ENCODE measurements at places on chromosomes 2 and 18. TPM values are rescaled to one million over a fixed set of nuclear protein-coding genes. Genes with fewer than 3 reads are reported as not detected.

The HRH4 gene
- total RNA-seq, result 0.16 TPM

DNA sequence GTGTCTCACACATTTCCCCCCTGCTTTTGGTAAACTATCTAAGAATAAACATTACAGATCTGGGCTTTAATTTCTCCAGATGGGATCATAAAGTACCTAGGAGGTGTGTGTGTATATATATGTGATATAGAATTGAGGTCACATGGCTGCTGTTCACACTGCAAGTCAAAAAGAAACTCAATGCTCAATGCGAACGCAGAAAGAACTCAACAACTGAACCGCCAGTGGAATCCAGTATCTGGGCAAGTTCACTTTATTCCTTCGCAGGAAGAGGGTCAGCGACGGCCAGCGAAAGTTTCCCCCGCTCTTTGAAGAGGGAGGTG, 17.7 kb downstream of the POU3F3 start:
- H3K36me3 ChIP-seq, result no peaks in the 10 kb centered on the region

- no peak overlapping the region for H3K4me3 ChIP-seq
- H3K36me3 ChIP-seq, result no peaks in the 10 kb centered on the region
- peaks cover 2% of the 10 kb centered on the region for H3K4me1 ChIP-seq
- peaks cover 68% of the 10 kb centered on the region for H3K27me3 ChIP-seq
Observed at GRCh38 chr18:5891854-5892215, 3.5 kb downstream of the TMEM200C start.

The OTOS gene
- total RNA-seq, result not detected

DNA sequence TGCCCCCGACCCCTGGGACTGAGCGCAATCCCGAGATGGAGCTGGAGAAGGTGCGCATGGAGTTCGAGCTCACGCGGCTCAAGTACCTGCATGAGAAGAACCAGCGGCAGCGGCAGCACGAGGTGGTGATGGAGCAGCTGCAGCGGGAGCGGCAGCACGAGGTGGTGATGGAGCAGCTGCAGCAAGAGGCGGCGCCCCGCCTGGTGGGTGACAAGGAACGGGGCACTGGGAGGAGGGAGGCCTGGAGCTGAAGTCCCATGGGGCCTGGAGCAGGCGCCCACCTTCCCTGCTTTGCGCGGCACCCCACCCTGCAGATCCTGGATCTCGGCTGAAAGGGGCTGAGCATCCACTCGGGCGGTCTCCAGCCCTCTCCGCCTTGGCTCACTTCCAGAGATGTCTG, 1.2 kb downstream of the TMEM247 start:
- no peaks in the 10 kb centered on the region for H3K36me3 ChIP-seq
- H3K27me3 ChIP-seq, result peaks cover 13% of the 10 kb centered on the region
- no peak overlapping the region for H3K4me3 ChIP-seq
- H3K27ac ChIP-seq, result no peak overlapping the region
- no peak for DNase-seq
- H3K4me1 ChIP-seq, result peaks cover 14% of the 10 kb centered on the region

All from activated T-helper 2 cell treated with anti-CD3 and anti-CD28 coated beads, Interferon-gamma antibody, Interleukin-2, Interleukin-4, amounts not matched to agents 10 μg/mL and 5 μg/mL and 100 μg/mL, durations not matched to agents 14 hours and 24 hours and 36 hours (primary cell).